Myocyte (in vitro differentiated cells): ENCODE measurements at places on chromosomes 6 and 20. TPM values are rescaled to one million over a fixed set of nuclear protein-coding genes. Genes with fewer than 3 reads are reported as not detected.

Gene TRERF1
- total RNA-seq, result 1.6 and 1.8 TPM in 2 replicates

Gene B3GAT2
- 0.05 TPM in 1 of 2 replicates, not detected in the other for total RNA-seq

Gene RAB22A
- 17.1 and 18.2 TPM in 2 replicates for total RNA-seq

Gene EMILIN3
- not detected in 2 replicates for total RNA-seq

Gene PRSS35
- 0.43 and 1.3 TPM in 2 replicates for total RNA-seq

DNA sequence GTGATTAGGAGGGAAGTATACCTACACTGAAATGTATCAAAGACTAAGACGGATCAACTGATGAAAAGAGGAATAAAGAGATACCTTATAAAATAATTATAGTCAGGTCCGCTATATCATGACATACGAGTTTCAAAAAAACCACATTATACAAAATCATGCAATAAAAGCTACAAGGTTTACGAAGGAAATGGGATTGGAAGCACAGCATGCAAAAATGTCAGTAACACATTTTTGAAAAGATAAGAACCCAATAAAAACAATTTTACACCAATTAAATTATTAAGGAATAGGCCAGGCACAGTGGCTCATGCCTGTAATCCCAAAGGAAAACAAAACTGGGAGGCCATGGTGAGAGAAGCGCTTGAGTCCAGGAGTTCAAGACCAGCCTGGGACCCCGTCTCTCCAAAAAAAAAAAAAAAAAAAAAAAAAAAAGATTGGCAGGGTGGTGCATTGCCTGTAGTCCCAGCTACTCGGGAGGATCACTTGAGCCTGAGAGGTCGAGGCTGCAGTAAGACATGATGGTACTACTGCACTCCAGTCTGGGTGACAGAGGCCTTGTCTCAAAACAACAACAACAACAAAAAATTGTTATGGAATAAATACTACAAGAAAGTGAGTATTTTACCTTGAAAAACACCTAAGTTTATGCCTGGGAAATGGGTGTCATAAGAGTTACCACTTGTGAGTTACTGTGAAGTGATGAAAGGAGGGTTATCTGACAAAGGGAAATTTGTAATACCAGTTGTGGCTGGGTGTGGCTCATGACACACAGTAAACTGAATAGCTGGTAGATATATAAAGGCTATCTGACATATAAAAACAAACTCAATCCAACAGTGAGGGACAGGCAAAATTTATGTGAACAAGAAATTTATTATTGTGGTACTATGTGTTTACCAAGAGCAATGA lies 45.2 kb downstream of the RANBP9 start:
- peak; percentile 30 for DNase-seq

DNA sequence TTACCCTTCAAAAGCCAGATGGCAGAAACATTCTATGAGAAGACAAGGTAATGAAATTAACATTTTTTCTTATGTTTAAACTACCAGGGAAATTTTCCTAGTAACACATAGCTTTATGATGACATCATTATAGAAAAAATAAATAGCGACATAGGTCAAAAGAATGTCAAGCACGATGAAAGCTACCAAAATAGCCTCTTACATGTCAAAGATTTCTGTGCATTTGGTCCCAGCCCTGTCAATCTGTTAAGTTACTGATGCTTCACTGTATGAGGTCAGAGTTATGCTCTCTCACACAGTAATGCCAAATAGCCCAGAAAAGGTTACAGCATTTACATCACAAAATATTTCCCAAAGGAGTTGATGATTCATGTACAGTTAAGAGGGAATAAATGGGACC lies 199.8 kb upstream of the DEFB112 start:
- DNase-seq, result no peak

- DNase-seq, result no peak
Observed at GRCh38 chr20:21361266-21361665, 36.1 kb downstream of the NKX2-4 start.

GRCh38 chr6:163626073-163626867 lies 211.8 kb downstream of the QKI start:
- peak; percentile 12 for DNase-seq

DNA sequence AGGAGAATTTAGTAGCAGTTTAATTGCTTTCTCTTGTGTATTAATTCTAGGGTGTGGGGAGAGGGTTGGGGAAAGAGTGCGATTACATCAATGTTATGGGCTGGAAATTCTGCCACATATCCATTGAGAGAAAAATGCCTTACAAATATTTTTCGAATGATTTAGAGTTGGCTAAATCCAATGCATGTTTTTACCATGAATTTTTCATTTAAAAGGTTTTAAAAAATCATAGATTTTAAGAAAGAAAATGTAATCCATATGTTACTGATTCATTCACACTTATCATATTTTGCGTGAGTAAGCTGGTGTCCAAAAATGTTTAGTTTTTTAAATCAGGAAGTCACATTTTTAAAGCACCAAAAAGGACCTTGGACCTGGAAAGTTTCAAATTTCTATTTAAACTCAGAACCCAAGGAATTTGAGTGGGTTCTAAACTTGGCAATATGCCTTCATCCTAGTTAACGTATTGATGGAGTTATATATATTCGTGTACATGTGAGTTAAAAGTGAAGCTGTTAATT lies 627.4 kb upstream of the CITED2 start:
- no peak for DNase-seq

DNA sequence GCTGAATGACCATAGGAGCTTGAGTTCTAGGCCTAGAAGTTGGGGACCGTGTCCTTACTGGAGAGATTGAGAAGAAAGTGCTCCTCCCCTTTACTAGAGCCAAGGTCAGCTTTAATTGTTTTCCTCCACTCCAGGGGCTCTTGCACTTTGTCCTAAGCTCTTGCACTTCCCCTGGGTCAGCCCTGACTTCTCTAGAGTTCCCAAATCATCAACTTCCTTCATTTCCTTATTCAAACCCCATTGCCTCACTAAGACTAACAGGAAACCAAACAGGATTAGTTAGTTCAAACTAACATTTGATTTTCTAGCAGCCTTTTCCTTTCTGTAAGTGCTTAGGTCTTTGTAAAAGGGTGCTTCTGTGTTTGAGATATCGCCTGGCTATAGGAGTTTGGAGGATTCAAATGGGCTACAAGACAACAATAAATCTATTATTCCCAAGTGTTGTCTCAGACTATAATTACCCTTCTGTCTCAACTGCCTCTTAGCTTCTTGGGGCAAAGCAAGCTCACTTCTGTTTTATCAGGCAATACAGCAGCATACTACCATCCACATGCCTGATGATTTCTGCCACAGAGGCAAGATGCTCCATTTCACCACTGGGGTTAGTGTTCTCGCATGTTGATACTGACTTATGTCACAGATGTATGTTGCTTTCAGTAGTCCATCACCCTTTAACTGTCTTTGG lies 12.8 kb upstream of the DTNBP1 start:
- DNase-seq, result no peak

DNA sequence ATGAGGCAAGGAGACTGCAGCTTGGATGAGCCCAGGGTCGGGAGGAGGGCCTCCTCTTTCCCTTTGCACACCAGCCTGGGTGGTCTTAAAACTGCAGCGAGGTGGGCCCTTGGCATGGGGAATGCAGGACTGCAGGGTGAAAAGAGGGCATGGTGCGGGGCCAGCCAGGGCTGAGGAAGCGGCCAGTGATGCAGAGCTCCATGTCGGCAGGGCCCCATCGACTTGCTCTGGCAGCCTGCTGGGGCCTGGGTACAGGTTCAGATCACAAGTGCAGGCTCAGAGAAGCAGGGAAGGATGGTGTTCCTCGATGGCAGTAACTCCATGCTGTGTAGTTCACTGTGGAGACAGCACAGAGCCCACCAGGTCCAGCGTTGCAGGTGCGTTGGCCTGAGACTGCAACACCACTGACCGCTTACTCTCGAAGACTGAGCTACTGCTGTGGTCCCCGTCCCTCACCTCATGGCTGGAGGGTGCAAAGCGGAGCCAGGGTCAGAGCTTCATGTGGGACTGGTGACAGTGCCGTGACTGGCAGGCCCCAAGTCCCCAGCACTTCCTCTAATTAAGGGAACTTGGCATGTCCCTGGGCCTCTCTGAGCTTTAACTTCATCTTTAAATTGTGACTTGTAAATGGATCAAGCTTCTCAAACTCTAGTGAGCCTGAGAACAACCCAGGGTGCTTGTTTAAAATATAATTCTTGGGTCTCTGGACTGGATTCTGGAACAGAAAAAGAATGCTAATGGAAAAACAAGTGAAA lies 223.2 kb downstream of the SYNDIG1 start:
- no peak for DNase-seq

GRCh38 chr6:156887623-156888269 lies 110.6 kb downstream of the ARID1B start:
- DNase-seq, result no peak

GRCh38 chr20:45629496-45630100 lies at the start of gene WFDC10A:
Gene WFDC10A, plus strand, starts transcription at chr20:45629739. Its CDS starts 75 bp downstream, at chr20:45629814.
- DNase-seq, result peak; percentile 48

- DNase-seq, result no peak
Observed at GRCh38 chr20:39654171-39654570, 692.0 kb downstream of the DHX35 start.

- DNase-seq, result no peak
Observed at GRCh38 chr20:59043698-59044097, 1.1 kb upstream of the PRELID3B start.
